T-helper 22 cell (primary cell): ENCODE measurements at places on chromosomes 5 and 9.

GRCh38 chr9:117340422-117340821, 74.4 kb downstream of the ASTN2 start:
- DNase-seq, result no peak

DNA sequence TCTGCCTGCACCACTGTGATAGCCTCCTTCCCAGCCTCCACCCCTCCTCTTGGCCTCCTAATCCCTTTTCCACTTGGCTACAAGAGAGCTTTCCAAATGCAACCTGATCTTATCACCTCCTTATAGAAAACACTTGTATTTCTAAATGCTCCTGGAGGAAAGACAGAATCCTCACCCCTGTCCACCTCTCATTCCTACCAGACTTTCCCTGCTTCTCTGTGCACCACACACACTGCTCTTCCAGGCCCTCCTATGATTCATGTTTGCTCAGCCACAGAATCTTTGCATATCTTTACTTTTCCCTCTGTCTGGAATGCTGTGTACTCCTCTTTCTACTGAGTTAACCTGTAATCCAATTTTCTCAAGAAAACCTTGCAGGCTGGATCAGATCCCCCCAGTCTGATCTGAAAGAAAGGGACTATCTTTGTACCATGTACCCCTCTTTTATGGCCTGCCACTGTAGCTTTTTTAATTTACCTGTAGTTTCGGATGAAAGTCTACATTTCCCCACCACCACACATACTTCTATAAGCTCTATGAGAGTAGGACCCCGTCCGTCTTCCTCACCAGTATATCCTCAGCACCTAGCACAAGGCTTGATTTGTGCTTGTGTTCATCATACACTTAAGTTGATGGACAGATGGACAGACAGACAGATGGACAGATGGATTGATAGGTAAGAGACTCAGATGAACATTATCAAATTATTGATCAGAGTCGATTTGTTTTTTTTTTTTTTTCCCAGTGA, 95.3 kb downstream of the GALNT10 start:
- no peak for DNase-seq

DNA sequence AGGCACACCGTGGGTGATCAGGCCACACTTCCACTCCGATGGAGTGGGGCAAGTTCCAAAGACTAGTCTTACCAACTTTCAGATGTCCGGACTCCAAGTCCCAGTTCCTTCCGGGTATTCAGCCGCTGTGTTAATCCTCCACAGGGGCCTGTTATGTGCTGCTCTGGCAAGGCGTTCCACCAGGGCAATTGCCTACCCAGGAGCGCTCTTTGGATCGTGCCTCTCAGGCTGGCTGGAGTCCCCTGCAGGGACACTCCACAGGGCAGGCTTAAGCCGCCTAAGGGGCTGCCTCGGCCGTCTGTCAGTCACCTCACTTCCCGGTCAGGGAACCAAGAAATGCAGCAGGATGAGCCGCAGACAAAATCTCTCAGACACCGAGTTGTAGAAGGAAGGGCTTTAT, 118.7 kb upstream of the CCNG1 start:
- DNase-seq, result no peak

GRCh38 chr5:171706736-171707441, 78.7 kb upstream of the SMIM23 start:
- no peak for DNase-seq

GRCh38 chr5:32536246-32536645, 49.1 kb upstream of the SUB1 start:
- no peak for DNase-seq

DNA sequence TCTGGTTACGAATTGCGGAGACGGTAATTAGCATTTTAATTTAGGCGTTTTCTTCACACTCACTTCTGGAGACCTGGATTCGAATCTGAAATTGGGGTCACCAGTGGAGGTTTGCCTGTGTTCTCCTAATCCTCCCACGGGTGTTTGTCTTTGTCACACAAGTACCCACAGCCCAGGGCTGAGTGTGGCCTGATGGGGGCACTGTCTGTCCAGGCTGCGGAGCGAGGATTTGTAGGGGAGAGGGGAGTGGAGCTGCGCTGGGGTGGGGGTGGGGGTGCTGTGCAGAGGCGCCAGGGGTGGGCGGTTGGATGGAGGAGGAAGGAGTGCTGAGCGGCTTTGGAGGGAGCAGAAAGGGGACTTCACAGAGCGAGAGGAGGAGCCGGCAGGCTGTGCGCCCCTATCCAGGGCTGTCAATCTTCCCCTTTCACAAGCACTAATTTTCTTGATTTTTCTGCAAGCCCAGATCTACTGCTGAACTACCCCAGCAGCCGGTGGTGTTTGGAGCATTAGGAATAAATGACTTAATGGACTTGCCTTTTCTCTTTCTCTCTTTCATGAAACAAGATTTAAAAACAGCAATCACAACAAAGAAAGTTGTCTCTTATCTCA, 53.1 kb downstream of the TSPAN17 start:
- DNase-seq, result no peak

GRCh38 chr5:14218897-14219573, 75.9 kb downstream of the TRIO start:
- no peak for DNase-seq

GRCh38 chr9:36423206-36423605, 23.1 kb upstream of the RNF38 start:
- no peak for DNase-seq

DNA sequence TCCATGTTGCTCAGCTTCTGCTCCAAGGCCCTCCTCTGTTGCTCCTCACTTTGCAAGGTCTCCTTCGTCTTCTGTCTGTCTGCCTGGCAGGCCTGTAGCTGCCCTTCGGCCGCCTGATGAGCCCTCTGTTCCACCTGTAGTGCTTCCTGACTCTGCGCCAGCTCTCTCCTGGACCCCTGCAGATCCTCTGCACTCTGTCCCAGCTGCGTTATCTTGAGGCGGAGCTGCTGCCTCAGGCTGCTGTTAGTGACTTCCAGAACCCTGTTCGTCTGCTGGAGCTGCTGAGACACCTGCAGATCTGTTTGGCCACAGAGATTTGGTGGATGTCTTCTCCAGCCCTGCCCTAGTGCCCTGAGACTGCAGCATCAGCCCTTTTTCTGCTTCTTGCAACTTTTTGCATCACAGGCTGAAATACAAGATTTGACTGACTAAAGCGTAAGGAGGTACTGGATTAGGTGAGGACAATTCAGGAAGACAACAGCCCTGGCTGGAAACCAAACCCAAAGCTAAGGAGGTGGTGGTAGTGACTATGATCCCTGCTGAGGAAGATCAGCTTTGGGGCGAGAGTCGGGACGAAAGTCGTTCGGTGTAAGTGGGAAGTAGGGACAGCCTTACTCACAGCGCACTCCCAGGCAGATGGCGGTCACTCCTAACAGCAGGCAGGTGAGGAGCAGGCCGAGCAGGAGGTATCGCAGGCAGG, 2.1 kb downstream of the CD72 start:
- DNase-seq, result no peak

GRCh38 chr9:69325409-69326212, 596 bp downstream of the ENTREP1 start:
- no peak for DNase-seq

GRCh38 chr9:117435630-117436261, 20.9 kb upstream of the ASTN2 start:
- DNase-seq, result no peak

- DNase-seq, result no peak
Measured at GRCh38 chr9:12352045-12352315, 341.2 kb upstream of the TYRP1 start.

GRCh38 chr5:32138839-32139493, 35.2 kb downstream of the GOLPH3 start:
- DNase-seq, result no peak

GRCh38 chr5:177361418-177362291, 3.9 kb downstream of the RGS14 start:
- no peak for DNase-seq

DNA sequence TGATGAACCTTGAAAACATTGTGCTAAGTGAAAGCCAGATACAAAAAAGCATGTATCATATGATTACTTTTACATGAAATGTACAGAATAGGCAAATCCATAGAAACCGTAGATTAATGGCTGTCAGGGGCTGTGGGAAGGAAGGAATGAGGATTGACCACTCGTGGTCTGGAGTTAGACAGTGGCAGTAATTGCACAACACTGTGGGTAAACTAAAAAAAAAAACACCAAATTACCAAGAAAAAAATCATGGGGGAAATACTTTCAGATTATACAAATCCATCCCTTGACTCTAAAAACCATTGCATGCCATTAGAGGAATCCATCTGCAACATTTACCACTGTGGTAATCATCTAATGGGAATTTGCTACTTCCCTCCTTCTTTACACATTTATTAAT, 140.0 kb downstream of the SIL1 start:
- DNase-seq, result no peak

GRCh38 chr5:107556575-107556974, 114.2 kb downstream of the EFNA5 start:
- DNase-seq, result no peak

DNA sequence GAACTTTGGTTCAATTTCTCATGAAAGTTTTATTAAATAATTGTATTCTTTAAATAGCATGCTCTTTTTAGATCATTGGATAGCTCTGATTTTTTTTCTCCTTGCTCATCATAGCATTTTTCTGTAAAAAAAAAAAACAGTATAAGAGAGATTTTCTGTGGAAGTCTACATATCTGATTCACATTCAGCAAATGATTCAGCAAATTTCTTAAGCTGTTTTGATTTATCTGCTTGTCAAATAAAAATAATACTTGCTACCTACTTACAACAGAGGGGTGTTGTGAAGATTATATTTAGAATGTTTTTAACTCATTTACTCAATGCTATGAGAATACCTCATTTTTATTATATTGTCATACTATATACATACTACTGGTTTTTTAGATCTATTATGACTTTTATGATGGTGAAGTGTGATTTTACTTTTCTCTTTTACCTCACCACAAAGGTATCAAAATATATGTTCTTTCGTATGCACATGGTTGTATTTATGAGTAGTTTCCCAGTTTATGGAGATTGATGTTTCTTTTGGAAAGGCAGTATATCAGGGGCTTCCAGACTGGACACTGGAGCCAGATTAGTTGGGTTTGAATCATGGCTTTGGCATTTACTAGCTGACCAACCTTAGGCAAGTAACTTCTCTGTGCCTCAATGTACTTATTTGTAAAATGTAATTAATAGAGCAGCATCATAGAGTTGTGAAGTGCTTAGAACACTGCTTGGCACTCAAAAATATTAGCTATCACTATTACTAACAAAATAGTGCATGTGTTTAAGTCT, 25.5 kb downstream of the TNPO1 start:
- no peak for DNase-seq
